Cardiac muscle cell (in vitro differentiated cells and primary cell): ENCODE measurements at places on chromosomes 3 and 15. TPM values are rescaled to one million over a fixed set of nuclear protein-coding genes. Genes with fewer than 3 reads are reported as not detected.

GRCh38 chr3:149621218-149622005 is 36.4 kb downstream of the WWTR1 start:
- peak overlapping the region; percentile 84 for H3K27ac ChIP-seq
- no peaks in the 10 kb centered on the region for H3K36me3 ChIP-seq
- peak; percentile 18 for DNase-seq
- no peaks in the 10 kb centered on the region for H3K27me3 ChIP-seq

GRCh38 chr3:59285560-59285959 is 235.7 kb upstream of the CFAP20DC start:
- no peaks in the 10 kb centered on the region for H3K27me3 ChIP-seq
- no peaks in the 10 kb centered on the region for H3K36me3 ChIP-seq
- no peak overlapping the region for H3K4me3 ChIP-seq
- H3K4me1 ChIP-seq = no peaks in the 10 kb centered on the region
- no peak for DNase-seq

C3orf20 gene
- 0.21 and 0.92 TPM in 2 replicates for total RNA-seq

DNA sequence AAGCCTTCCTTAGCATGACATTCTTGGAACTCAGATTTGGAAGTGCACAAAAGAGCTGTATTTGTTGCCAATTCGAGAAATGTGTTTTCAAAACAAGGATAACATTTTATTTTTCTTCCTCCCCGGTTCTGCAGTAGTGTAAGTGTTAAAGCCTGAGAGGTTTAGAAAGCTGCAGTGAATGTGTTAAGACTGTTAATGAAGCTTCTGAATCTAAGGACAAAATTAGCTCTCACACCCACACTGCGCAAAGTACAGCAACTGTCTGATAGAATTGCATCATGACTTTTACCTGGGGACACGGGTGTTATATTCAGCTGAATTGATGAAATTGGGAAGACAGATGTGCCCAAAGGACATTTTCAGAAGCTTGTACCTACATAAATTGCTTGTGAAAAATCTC is 344.4 kb downstream of the CADM2 start:
- DNase-seq = no peak
- no peak overlapping the region for H3K27ac ChIP-seq
- no peak overlapping the region for H3K4me3 ChIP-seq
- H3K27me3 ChIP-seq = no peaks in the 10 kb centered on the region
- H3K4me1 ChIP-seq = no peaks in the 10 kb centered on the region
